ENCODE measurements at places on chromosomes 1 and 21. TPM values are rescaled to one million over a fixed set of nuclear protein-coding genes. Genes with fewer than 3 reads are reported as not detected.

The C1orf141 gene
- not detected for total RNA-seq

GRCh38 chr21:35035581-35035980, 13.5 kb downstream of the RUNX1 start:
- DNase-seq = no peak

The MYOG gene
- total RNA-seq = not detected

GRCh38 chr1:59309795-59310548, 13.1 kb downstream of the FGGY start:
- no peak for DNase-seq

GRCh38 chr1:91201176-91201575, 179.3 kb upstream of the ZNF644 start:
- DNase-seq = no peak

The CD34 gene
- total RNA-seq = not detected

DNA sequence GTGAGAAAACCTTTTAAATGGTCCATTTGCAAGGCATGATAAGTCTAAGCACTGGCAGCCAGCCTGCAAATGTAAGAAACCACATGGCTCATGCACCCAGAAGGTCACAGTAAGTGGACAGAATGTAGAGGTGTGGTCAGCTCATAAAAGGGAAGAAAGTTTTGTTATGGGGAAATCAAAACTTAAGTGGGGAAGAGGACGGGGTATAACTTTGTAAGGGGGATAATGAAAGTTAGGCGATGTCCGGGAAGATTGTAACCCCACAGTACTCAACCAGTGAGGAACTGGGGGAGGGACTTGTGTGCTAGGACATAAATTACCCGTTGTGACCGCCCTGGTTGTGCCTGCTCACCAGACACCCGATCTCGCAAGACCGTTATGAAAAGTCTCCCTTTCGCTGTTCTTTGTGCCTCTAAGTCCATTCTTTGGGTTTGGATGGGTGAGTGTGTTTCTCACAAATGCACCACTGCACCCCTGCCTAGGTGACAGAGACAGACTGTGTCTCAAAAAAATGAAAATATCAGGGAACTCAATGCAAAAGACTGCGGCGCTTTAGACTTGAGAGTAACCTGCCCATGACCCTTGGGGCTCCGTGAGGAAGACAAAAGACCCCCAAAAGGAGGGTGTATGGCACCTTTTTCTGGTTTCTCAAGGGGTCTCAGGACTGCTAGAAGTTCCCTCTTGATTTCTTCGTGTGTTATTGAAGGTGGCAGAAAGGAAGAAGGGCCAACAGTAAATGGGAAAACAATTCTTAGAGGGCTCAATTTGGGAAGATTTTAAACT, 28.6 kb upstream of the ZNF496 start:
- DNase-seq = no peak

- DNase-seq = no peak
Observed at GRCh38 chr1:157798211-157798610, 21.3 kb upstream of the FCRL2 start.

The ANKRD34A gene
- total RNA-seq = 0.42 TPM

DNA sequence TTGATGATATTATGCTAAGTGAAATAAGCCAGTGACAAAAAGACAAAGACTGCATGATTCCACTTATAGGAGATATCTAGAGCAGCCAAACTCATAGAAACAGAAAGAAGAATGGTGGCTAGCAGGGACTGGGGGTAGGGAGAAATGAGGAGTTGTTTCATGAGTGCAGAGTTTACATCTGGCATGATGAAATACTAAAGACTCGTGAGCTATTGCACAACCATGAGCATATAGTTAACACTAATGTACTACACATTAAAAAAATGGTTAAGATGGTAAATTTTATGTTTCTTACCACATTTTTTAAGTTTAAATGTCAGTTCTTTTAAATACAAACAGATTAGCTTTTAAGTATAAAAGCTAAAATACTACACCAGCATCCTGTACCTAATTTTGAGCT, 57.8 kb downstream of the ESRRG start:
- no peak for DNase-seq

DNA sequence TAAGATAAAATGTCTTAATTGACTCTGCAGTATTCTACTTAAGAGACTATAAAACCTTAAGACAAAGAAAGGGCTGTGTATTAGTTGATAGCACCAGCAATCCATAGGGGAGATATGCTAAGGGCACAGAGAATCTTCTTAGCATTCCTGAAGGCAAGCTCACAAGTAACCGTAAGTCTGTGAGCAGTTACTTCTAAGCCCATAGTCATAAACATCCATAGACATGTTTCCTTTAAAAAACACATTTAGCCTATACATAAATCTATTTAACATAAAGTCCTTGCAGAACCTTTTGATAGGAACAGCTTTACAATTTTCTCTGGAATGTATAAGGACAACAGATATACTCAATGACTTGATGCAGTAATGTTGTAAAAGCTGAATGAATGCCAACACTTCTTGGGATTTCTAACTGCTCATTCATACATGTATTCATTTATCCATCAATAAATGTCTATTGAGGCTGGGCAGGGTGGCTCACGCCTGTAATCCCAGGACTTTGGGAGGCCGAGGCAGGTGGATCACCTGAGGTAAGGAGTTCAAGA, 6.3 kb upstream of the ERRFI1 start:
- no peak for DNase-seq

GRCh38 chr1:214329470-214330220, 48.7 kb downstream of the SMYD2 start:
- DNase-seq = no peak

- DNase-seq = no peak
Observed at GRCh38 chr1:175072099-175072951, 4.7 kb downstream of the TNN start.

GRCh38 chr1:211932933-211933254, 102.3 kb upstream of the LPGAT1 start:
- DNase-seq = no peak

The SERTAD4 gene
- not detected for total RNA-seq

The SYT14 gene
- total RNA-seq = not detected

DNA sequence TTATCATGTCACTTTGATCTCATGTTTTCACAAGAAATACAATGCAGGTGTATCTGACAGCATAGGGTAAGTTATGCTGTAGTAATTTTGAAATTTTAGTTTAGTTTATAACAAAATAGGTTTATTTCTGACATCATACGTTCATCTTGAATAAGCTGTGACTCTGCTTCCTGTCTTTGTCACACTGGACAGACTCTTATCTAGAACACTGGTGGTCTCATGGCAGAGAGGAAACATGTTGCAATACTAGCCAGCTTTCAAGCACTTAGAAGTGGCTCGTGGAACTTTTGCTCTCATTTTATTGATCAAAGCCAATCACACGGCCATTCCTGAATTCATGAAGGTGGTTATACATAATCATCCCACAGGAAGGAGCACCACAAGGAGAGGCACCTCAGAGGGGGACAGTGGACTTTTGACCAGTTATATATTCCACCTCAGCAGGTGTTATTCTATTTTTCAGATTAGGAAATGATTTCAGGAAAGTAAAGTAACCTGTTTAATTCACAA, 46.5 kb downstream of the CYP2J2 start:
- DNase-seq = no peak

DNA sequence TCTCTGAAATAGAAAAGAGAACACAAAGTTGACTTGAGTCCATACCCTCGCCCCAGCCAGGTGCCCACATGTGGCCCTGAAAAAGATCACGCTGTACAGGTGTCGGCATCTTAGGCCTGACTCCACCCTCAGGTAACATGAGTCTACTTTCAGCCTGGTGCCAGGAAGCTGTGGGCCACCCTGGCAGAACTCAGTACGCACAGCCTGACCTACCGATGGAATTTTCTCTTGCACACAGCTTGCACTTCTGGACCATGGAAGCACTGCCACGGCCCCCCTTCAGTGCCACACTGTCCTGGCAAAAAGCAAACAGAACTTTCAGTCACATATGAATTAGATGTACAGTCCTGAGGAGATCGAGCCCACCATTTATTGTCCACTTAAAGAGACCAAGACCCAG, 2.2 kb downstream of the CZIB start:
- no peak for DNase-seq

- peak; percentile 74 for DNase-seq
Observed at GRCh38 chr21:34974162-34974981, 74.7 kb downstream of the RUNX1 start.

The KRTAP10-8 gene
- not detected for total RNA-seq

The CA14 gene
- total RNA-seq = not detected

DNA sequence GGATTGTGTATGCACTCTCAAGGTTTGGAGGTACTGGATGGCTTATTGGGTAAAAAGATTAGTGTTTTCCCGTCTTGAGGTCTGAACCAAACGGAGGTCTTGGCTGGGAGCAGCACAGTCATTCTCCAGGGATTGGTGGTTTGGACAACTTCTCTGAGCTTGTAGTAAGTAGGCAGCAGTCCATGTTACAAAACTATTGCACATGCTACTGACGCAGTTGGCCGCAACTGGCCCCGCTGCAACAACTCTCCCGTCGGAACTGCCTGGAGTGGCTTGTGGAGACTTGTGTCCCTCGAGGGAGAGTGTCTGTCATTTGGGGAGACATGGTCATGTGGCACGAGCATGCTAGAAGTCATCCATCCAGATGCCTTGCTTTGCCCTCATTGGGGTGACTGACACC, 276.0 kb downstream of the TM2D1 start:
- DNase-seq = no peak

DNA sequence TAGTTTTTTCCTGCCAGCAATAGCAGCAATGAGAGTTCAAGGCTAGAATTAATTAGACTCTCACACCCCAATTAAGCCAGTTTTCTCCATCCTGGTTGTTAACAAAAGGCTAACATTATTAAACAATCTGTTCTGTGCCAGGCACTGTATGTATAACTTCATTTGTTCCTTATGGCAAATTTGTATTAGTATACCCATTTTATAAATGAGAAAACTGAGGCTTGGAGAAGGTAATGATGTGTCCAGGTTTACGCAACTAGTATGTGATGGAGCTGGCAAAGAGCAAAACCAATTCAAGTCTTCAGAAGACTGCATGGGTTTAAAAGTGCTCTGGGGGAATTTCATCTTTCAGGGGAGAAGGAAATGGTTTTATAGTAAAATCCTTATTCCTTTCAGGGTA, 38.3 kb upstream of the SLC9A1 start:
- no peak for DNase-seq

The VWA5B1 gene
- 0.08 TPM for total RNA-seq

The PLA2G2C gene
- not detected for total RNA-seq

DNA sequence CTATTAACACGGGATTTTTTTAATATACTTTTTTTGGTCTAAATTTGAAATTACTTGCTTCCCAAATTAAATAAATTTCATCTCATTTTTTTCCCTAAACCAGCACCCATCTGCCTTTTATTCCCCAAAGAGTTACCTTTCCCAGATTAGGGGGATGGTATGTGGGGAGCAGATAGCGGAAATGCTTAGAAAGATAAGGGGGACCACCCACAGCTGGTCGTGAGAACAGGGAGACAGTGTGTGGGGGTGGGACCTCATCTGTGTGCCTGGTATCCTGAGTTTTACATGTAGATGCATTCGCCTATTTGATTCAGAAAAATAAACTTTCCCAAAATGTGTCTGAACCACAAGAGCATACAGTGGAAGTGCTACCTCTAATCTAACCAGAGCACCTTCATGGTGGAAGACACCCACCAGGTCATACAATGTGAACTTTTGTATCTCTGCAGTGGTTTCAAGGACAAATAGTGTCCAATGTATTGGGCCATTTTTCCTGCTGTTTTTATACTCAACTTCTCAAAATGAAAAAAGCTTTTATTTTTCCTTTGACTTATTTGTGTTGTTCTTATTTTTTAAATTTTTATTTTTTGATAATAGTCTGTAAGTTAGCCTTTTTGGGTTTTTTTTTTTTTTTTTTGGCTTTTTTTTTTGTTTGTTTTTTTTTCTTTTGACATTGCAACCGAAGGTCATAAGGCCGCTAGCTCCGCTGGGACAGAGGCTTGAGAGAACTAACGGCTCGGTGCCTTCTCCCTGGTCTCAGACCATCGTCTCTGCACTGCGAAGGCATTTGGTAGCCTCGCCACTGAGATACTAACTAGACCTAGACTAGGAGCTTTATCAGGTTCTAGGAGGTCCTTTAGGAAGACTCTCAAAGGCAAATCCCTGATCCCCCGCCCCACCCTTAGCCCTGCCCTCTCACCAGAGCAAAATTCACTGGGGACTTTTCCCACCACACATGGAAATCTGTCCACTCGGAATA, 263.2 kb downstream of the TM2D1 start:
- DNase-seq = no peak

DNA sequence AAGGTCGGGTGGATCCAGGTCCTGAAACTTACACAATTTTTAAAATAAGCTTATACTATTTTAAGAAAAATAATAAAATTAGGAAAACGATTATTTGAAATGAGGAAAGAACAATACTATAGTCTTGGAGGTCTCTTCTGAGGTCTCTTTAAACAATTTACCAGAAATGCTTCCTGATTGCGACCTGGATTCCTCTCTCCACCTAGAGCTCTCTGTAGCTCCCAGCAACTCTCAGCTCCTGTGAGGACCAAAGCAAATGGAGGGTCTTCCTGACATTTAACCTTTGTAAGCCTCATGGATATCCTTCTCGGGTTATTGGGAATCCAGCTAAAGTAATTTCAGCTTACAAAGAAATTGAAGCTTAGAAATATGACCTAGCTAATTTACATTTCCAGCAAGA, 886 bp downstream of the BTBD8 start:
- no peak for DNase-seq

- DNase-seq = no peak
Observed at GRCh38 chr1:155000411-155000725, 2.2 kb upstream of the ZBTB7B start.
